ENCODE measurements at places on chromosomes 5 and 9.

DNA sequence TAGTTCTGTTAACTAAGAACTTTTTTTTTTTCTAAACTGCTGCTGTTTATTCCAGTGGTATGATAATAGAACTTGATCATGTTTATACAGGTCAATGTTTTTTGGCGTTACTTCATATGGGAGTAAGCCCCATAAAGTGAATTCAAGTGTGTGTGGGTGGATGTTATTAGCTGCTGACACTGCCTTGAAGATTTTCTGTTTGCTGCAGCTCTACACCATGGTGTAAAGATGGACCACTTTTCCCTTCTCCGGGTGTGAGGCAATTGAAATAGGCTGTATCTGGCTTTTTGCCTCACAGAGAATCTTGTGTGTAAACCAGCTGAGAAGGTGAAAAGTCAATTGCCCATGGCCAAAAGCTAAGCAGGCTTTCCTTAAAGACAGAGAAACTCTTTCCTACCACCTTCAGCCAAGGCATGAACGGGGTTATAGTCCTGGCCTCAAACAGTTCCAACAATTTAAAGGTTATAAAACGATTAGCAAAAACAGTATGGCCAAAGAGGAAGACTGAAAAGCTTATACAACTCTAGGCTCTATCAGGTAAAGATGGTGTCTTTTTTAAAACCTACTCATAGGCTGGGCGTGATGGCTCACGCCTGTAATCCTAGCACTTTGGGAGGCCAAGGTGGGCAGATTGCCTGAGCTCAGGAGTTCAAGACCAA is 33.9 kb upstream of the ABCA1 start:
- no peak for DNase-seq

DNA sequence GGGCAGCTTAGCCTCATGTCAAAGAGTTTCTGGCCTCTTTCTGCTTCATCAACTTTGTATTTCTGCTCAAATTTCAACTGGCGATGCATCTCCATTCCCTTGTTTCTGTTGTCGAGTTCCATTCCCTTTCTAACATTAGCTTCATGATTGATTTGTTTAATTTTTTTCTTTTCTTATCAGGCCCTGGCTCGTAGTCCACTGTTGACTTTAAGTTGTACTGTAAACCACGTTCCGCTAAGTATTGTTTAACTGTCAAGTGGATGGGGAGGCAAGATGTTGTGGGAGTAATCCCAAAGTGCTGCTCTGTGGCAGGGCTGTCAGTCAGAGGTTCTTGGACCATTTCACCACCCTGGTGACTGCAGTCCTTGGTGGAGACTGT is 309.1 kb downstream of the PSAT1 start:
- no peak for DNase-seq

- no peak for DNase-seq
Measured at GRCh38 chr5:141683596-141684141, 1.6 kb upstream of the ARAP3 start.

GRCh38 chr5:66337626-66338226 is 193.6 kb downstream of the SREK1 start:
- no peak for DNase-seq

DNA sequence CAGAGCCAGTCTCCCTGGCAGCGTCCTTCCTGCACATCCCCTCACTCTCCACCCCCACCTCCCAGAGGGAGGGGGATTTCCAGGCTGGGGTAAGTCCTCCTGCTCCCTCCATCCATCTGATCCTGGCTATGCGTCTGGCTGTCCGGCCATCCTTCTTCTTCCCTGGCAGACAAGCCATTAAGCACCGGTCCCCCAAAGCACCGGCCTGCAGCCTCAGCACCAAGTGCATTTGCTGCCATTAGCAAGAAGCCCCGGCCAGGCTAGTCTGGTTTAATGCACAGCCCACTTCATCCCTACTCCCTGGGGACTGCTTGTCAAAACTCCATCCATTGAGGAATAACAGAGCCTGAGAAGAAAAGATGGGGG is 208.7 kb upstream of the IER5L start:
- DNase-seq = no peak

GRCh38 chr5:53884417-53884816 is 324.0 kb downstream of the NDUFS4 start:
- no peak for DNase-seq

DNA sequence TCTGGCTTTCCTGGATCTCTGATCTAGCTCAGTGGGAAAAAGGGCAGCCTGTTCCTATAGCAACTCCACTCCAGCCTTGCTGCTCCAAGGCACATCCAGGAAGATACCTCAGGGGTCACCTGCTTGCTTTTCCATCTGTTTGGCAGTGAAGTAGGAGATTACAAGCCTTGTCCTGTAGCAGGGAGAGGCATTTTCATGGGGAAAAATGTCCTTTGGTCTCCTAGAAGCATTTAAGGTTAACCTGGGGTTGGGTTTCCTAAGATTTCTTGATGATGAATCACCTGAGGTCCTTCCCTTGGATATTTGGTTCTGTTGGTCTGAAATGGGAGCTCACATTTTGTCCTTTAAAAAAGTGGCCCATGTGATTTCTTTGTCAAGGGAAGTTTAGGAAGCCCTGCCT is 1.5 kb upstream of the TMEM174 start:
- DNase-seq = no peak

DNA sequence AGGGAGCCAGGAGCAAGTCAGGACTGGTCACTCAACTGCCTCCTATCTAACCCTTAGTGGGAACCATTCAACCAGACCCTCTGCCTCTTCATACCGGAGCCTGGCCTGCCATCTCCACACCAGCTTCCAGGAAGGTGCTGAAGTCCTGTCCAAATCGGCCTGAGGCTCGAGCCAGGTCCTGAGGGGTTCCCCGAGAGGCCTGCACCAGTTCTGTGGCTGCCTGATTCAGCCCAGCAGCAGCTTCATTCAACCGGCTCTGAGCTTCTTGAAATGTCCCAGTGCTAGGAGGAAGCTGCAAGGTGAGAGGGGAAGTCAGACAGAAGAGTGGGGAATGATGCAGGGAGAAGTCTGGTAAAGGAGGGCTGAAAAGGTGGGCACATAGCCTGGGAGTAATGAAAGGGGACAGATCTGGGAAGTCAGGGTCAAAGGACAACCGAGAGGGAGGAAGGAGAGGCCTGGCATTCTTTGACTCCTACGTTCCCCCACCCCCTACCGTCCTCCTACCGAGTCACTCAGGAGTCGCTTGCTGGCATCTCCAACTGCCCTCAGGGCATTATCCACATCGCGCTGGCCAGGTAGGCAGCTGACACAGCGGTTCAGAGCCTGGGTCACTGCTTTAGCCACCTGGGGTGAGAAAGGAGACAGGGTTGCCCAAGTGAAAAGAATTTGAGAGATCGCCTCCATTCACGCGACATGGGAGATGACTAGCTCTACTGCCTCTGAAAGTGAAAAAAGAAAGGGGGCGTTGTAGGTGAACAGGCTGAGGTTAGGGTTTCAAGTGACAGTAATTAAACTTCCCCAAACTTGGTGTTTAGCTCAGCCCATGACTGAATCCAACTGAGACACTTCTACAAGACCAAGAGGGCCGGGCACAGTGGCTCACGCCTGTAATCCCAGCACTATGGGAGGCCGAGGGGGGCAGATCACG is 20.2 kb downstream of the TLN1 start:
- no peak for DNase-seq

DNA sequence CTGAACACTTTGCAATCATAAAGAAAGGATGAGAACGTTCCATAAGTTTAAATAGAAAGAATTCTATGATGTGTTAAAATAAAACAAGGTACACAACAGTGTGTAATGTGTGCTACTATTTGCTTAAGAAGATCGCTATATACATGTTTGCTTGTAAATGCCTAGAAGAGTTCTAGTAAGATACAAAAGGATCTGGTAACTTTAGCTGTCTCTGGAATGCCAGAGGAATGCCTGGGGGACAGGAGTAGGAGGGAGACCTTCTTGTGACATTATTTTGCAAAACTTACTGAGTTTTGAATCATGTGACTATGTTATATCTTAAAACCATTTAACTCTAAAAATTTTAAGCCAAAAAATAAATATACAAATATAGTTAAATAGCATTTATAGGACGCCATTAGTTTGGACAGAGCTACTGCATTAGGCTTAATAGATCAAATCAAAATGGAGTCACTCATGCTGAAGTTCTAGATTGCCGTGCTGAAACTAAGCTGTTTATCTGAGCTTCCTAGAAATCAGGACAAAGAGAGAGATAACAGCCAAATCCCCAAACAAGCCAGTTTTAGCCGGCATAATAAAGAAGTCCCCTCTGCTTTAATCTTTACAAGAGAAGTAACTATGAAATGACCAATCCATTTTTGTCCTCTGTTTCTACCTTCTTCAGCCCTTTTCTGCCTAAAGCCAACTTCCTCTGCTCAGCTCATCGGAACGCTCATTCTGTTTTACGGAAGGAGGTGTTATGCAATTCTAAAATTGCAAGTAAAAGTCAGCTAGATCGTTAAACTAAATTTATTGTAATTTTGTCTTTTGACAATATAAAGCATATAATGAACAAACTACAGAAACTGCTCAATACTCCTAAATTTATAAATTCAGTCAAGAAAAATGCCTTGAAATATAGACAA is 44.8 kb downstream of the LIX1 start:
- no peak for DNase-seq

DNA sequence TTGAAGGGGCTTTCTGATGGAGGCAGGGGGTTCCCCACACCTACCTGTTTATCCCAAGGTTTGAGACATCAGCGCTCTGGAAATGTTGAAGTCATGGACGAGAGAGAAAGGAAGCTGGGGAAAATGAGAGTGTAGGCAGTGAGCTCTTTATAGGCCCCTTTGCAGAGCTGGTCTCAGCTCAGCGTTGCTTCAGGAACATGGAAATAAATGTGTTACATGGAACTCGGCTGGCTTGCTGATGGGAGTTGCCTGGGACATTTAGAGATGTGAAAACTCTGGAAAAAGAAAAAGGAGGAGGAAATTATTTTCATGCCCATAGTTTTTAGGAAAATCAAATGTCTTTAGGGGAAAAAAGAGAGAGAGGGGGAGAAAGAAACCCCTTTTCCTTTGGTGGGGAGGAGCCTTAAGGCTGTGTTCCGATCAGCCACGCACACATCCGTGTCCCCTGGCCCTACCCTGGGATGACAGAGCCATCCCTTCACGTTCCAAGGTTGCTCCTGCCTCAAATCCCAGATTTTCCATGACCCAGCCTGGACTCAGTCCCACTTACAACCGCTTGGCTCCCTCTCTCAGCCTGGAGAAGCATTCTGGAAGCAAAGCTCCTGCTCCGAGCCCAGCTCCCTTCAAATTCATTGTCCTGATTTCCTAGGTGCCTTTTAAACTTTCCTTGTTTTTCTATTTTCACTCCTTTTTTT is 78.3 kb downstream of the COL27A1 start:
- DNase-seq = no peak

DNA sequence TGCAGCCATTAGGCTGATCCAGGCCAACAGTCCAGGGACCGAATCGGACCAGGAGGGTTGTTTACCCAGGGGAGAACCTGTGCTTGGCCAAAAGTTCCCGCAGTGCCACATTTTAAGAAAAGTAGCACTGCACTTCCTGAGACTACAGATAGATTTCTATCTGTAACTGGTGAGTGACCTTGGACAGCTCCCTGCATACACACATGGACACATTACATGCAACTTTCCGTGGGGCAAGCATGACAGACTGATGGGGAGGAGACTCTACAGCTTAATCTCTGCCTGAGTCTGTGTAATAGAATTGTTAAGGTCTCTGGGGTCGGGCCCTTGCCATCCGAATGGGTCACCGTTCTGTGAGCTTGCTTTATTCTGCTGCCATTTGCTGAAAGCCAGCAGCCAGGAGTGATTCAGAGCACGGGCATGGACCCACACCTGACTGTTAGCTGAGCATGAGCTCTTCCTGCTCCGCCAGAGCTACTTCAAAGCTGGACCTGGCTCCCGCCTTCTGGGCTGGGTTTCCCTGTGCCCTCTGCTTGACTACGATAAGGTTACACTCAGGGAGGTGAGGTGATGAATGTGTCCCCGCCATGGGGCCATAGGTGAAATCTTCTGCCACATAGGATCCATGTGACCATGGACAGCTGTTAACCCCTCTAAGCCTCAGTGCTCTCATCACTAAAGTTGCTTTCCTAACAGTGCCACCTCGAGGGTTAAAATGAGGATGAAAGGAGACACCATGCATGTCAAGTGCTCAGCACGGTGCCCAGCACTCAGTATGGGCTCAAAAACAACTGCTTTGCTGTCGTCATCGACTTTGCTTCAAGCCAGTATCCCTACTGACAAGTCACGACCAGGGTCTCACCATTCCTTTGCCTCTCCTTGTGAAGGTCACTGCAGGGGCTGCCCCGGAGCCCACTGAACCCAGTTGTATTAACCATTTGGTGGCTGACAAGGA is 200.0 kb downstream of the MELK start:
- no peak for DNase-seq

- DNase-seq = no peak
Measured at GRCh38 chr9:71607461-71607881, 160.8 kb downstream of the CEMIP2 start.

DNA sequence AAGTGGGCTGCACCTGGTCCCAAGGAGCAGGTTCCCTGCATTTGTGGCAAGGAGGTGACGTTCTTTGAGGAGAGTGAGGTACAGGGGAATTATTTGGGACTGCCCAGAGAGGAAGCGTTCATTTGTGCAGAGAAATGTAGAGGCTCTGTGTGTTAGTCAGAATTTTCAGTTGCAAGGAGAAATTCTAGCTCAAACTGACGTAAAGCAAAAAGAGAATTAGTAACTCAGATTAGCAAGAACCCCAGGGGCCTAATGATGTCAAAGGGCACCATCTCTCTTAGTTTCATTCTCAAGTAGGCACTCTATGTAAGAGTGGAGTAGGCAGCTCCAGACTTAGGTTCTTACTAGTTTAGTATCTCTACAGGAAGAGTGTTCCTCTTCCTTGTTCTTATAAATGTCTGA is 2.4 kb upstream of the TXN start:
- DNase-seq = no peak

GRCh38 chr5:38023371-38023770 is 183.5 kb upstream of the GDNF start:
- DNase-seq = no peak

DNA sequence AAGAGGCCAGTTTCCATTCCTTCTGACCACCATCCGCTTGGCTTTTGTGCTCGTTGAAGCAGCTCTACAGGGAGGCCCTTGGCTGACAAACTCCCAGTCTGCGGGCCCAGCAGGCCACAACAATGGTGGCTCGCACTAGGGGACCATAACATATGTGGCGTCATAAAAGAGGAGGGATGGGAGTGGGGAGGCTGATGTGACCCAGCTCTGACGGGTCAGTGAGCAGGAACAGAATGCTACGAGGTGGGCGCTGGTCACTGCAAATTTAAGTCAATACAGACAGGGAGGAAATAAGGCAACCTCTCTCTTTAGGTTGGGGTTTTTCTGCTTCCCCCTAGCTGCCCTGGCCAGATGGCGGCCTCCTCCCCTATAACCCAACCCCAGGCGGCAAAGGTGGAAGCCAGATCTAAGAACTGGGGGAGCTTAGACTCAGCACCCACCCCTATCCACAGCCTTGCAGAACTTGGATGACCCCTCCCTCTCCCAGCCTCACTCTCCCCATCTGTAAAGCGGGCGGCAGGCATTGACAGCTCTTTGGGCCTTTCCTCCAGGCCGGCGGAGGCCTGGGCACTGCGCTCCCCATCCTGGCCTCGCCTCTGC is 778 bp downstream of the FRRS1L start:
- no peak for DNase-seq

- no peak for DNase-seq
Measured at GRCh38 chr5:134738963-134739661, 764 bp downstream of the CAMLG start.
